Activated CD8-positive, alpha-beta T cell treated with anti-CD3 and anti-CD28 coated beads, Interleukin-2, amount 10 ng/mL, durations not matched to agents 7 days and 5 days (primary cell): ENCODE measurements at places on chromosomes 2 and 18. TPM values are rescaled to one million over a fixed set of nuclear protein-coding genes. Genes with fewer than 3 reads are reported as not detected.

Gene ZNF532
- 0.91 TPM for total RNA-seq

GRCh38 chr2:150320608-150321007 lies 166.9 kb downstream of the RND3 start:
- no peaks in the 10 kb centered on the region for H3K4me1 ChIP-seq
- no peak overlapping the region for H3K27ac ChIP-seq
- H3K27me3 ChIP-seq, result no peaks in the 10 kb centered on the region

GRCh38 chr2:172242471-172242870 lies 139.8 kb upstream of the DLX2 start:
- no peak overlapping the region for H3K27ac ChIP-seq
- H3K4me3 ChIP-seq, result no peak overlapping the region
- H3K36me3 ChIP-seq, result no peaks in the 10 kb centered on the region
- H3K4me1 ChIP-seq, result peaks cover 10% of the 10 kb centered on the region

- H3K4me1 ChIP-seq, result peaks cover 12% of the 10 kb centered on the region
- no peak for DNase-seq
- H3K27ac ChIP-seq, result no peak overlapping the region
- H3K27me3 ChIP-seq, result no peaks in the 10 kb centered on the region
- H3K4me3 ChIP-seq, result no peak overlapping the region
Measured at GRCh38 chr18:57748770-57749603, 54.1 kb downstream of the ATP8B1 start.

DNA sequence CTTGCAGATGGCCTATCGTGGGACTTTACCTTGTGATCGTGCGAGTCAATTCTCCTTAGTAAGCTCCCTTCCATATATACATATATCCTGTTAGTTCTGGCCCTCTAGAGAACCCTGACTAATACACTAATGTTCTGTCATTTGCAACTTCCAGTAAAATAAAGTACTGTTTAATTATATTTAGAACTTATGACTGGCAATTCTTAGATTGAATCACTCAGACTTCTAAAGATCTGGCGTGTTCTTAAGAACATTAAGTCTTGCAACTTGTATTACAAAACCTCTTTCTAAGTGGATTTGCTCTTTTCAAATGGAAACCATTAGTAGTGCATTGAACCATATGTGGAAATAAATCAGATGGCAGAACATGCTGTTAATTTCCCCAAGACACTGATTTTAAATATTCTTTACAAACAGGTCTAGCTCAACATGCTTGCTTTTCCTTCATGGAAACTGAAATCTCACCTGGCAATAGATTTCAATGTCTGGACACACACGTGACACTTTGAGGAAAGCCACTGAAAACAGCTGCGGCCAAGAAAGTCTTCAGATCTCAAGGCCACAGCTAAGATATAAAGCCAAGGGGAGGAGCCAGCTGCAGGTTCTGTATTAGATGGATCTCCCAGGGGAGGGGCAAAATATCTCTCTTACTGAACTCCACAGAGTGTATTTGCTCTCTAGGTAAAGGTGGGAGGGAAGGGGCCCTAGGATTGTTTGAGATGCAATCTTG lies 50.6 kb downstream of the PMAIP1 start:
- peaks cover 17% of the 10 kb centered on the region for H3K27me3 ChIP-seq
- H3K4me3 ChIP-seq, result no peak overlapping the region
- no peak for DNase-seq
- no peaks in the 10 kb centered on the region for H3K36me3 ChIP-seq
- H3K4me1 ChIP-seq, result peaks cover 8% of the 10 kb centered on the region

GRCh38 chr18:23837591-23837990 lies 148.3 kb downstream of the LAMA3 start:
- H3K27ac ChIP-seq, result no peak overlapping the region
- no peak overlapping the region for H3K4me3 ChIP-seq
- no peaks in the 10 kb centered on the region for H3K36me3 ChIP-seq
- H3K27me3 ChIP-seq, result no peaks in the 10 kb centered on the region
- no peak for DNase-seq
- peaks cover 21% of the 10 kb centered on the region for H3K4me1 ChIP-seq

Gene CBLN2
- not detected for total RNA-seq

GRCh38 chr2:23745068-23745725 lies 181.7 kb downstream of the ATAD2B start:
- H3K4me3 ChIP-seq, result no peak overlapping the region
- peaks cover 9% of the 10 kb centered on the region for H3K36me3 ChIP-seq
- no peak for DNase-seq
- H3K4me1 ChIP-seq, result no peaks in the 10 kb centered on the region
- H3K27ac ChIP-seq, result no peak overlapping the region
- H3K27me3 ChIP-seq, result no peaks in the 10 kb centered on the region

DNA sequence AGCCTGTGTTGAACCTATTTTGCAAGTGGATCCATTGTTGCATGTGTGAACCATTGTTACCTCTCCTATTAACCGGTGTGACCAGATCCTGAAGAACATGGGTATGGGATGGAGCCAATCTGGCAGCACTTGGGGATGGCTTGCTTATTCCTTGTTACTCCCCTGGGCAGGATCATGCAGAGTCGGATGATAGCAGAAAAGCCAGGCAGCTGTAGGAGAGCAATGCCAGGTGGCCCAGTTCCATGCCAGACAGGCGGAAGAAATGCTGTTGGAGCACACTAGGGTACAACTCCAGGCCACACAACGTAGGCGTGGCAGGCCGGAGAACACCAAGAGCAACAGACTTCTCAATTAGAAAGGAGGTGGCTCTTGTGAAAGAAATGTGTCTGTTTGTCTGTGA lies 16.3 kb upstream of the MYO1B start:
- DNase-seq, result no peak
- H3K36me3 ChIP-seq, result no peaks in the 10 kb centered on the region
- no peak overlapping the region for H3K27ac ChIP-seq
- no peaks in the 10 kb centered on the region for H3K4me1 ChIP-seq

Gene IFT172
- 11.2 TPM for total RNA-seq

Gene KCNS3
- total RNA-seq, result not detected

DNA sequence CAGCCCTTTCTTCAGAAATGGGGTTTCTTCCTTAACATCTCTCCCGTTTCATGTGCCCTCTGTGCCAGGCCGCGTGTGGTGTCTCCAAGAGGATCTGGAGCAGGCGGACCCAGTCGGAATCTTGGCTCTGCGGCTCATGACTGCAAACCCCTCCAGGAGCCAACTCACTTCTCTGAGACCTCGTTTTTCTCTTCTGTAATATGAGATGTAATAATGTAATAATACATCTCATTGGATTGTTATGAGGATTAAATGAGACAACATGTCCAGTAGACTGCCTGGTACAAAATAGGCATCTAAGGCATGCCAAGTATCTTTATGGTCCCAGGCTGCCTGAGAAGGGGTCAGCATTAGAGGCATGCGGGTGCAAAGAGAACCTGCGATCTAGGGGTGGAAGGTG lies 221.3 kb upstream of the REV1 start:
- H3K27ac ChIP-seq, result no peak overlapping the region
- H3K36me3 ChIP-seq, result no peaks in the 10 kb centered on the region
- H3K4me3 ChIP-seq, result no peak overlapping the region
- no peaks in the 10 kb centered on the region for H3K4me1 ChIP-seq

- no peak overlapping the region for H3K4me3 ChIP-seq
- H3K36me3 ChIP-seq, result no peaks in the 10 kb centered on the region
- H3K4me1 ChIP-seq, result no peaks in the 10 kb centered on the region
- no peak for DNase-seq
Measured at GRCh38 chr2:133591164-133591563, 22.9 kb upstream of the NCKAP5 start.

Gene TGFA
- 0.13 TPM for total RNA-seq

Gene ACADL
- total RNA-seq, result not detected

Gene BOLL
- total RNA-seq, result not detected

Gene DOK6
- not detected for total RNA-seq

GRCh38 chr2:109721626-109722025 lies 72.5 kb upstream of the RGPD5 start:
- H3K27me3 ChIP-seq, result no peaks in the 10 kb centered on the region
- H3K4me1 ChIP-seq, result no peaks in the 10 kb centered on the region
- no peak for DNase-seq
- no peak overlapping the region for H3K4me3 ChIP-seq
- H3K36me3 ChIP-seq, result no peaks in the 10 kb centered on the region
